Left ventricle myocardium inferior (tissue), 1 donor: ENCODE measurements at places on chromosomes 6 and 20.

DNA sequence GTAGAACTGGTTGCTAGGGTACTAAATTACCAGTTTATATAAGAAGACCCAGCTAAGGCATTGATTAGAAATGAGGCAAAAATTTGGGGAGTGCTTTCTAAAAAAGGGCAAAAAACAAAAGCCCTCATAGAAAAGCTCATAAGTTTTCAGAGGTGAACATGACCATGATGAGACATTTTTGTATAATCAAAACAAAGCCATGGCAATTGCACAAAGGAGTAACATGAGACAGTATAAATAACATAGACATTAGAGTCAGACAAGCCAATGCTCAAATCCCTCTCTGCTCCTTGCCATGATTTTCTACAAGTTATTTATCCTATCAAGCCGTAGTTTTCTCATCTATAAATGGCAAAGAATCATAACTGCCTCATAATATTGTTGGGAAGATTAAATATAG is 112.2 kb upstream of the ADTRP start:
- DNase-seq, result no peak

DNA sequence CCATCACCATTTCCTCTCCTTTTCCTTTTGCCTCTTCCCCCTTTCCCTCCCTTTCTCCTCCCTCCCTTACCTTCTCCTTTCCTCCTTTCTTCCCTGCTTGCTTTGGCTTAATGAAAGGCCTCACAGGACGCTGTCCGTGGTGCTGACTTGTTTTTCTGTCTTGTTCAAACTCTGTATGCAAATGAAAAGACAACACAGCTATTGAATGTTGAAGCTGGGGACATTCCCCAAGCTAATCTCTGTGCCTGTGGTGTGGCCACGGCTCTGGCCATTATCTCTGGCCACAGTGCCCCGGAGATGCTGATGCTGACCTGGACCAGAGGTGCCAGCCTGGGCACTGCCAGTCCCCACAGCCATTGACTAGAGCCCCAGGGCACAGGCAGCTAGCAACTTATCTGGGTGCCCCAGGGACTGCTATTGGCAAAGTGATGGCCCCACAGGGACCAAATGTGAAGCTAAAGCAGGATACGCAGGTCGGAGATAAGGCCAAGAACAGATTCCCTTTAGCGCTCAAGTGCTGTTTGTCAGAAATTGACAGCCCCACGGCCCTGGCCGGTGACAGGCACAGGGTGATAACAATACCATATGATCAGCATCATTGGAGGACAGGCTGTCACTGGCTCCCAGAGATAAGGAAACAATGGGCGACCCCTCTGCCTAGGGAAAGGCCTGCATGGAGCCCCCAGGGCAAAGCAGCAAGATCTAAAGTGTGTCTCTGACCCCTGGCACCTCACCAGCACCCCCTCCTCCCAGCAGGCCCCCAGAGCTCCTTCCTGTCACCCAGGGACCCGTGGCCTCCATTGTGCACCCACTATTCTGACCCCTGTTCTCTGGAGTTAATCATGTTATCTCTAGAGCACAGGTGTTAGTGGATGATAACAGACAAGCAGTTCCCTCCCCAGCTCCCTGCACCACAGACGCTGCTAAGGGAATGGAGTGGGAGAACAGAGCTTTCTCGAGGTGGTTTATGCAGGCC is 31.6 kb upstream of the SLC32A1 start:
- peak; percentile 20 for DNase-seq

GRCh38 chr6:157187182-157188083 is 135.9 kb downstream of the TMEM242 start:
- DNase-seq, result no peak

- DNase-seq, result no peak
Measured at GRCh38 chr20:5118220-5119142, 1.3 kb downstream of the PCNA start.

GRCh38 chr6:154138793-154139192 is 99.8 kb downstream of the OPRM1 start:
- no peak for DNase-seq

DNA sequence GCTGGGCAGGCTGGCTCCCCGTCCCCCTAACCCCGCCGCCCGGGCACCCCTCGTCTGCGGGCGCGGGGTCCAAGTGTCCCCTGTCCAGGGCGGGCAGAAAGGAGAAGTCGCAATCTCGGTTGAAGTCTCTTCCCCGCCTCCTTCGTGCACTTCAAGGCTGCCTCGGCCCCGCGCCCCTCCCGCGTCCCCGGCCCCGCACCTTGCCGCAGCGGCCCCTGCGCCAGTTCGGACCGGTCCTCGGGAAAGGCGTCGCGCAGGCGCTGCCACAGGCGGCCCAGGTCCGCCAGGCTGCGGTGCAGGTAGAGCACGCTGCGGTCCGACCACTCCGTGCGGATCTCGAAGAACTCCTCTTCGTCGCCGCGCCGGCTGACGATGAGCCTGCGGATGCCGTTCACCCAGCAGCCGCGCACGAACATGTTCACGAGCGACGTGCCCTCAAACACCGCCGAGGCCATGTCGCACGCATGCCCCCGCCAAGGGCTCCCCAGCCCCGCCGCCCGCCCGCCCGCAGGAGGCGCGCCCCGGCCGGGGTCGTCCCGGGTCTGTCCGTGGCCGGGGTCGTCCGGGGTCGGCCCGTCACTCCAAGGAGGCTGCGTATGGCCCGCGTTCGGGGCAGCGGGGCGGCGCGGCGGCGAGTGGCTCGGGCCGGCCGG is at the start of gene PXDC1:
Gene PXDC1, minus strand, starts transcription at position 637 of the 653 bp plus-strand sequence. Its CDS starts 182 bp downstream, at position 455.
- DNase-seq, result no peak

DNA sequence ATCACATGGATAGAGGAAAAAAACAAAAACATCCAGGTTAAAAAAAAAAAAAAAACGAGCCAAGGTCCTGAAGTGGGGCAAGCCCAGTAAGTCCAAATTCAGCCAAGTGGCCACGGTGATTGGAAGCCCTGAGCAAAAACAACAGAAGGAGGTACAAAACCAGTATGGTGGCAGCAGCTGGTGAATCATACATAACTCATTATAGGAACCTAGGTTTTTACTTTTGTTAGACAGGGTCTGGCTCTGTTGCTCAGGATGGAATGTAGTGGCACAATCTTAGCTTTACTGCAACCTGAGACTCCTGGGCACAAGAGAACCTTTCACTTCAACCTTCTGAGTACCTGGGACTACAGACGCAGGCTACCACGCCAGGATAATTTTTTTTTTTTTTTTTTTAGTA is 22.7 kb upstream of the MYB start:
- no peak for DNase-seq

DNA sequence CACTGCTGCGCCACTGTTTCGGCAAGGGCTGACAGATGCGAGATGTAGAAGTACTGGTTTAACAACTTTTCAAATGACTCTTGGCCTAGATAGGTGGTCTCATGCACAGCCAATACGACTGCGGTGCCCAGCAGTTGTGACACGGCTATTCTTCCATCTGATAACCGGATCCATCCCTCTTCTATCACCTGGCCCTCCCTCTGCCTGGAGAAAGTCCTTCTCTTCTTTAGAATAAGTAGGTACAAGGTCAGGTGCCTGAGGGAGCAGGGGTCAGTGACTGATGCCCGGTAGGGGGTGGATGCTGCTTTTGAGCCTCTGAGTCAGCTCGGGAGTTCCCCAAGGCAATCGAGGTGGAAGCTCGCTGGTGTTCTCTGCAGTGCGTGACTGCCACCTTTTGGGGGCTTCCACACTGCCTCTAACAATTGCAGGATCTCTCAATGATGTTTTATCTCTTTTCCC is 166.8 kb upstream of the GRIK2 start:
- DNase-seq, result no peak
